ENCODE measurements at places on chromosomes 3 and 15.

- no peak for DNase-seq
Measured at GRCh38 chr15:99467853-99468464, 97.8 kb upstream of the MEF2A start.

- DNase-seq, result no peak
Measured at GRCh38 chr3:124600765-124601164, 129.5 kb upstream of the UMPS start.

GRCh38 chr3:186614266-186614596 is 1.4 kb downstream of the AHSG start:
- no peak for DNase-seq

- no peak for DNase-seq
Measured at GRCh38 chr3:50196253-50196801, 4.9 kb downstream of the GNAT1 start.

DNA sequence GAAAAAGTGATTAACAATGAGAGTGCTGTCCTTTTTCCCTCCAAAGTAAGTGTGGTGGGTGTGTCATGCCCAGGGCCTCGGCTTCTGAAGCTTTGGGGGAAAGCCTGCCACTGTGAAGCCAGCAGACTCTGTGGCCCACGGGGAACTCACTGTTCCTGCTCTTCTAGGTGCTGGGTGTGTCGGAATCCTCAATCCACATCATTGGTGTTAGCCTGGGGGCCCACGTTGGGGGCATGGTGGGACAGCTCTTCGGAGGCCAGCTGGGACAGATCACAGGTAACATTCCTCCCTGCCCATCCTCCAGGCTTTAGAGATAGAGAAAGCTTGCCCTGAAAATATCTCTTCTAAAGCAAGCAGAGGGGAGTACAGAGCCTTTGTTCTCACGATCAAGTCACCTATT is 11.6 kb downstream of the PLA1A start:
- DNase-seq, result no peak

DNA sequence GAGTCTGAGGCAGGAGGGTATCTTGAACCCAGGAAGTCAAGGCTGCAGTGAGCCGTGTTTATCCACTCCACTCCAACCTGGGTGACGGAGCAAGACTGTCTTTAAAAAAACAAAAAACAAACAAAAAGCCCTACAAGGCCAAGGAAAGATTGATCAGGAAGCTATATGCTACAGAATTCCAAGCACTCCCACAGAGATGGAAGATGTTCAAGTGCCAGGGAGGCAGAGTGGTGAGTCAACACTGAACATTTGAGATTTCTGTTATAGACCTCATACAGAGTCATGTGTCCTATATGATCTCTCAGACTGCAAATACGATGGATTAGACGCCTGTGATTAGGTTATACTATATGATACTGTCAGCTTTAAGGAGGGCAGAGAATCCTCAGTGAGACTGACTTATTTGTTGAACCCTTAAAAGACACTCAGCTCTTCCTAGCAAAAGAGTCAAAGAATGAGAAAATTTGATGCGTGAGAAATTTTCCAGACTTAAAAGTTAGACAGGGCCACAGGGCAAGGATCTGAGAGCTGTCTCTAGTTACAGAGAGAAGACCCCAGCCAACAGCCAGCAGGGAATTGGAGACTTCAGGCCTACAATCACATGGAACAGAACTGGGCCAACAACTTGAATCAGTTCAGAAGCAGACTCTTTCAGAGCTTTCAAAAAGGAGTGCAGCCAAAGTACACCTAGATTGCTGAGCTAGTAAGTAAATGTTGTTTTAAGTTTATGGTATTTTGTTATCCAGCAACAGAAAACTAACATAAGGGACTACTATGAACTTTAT is 107.6 kb downstream of the PIK3CB start:
- no peak for DNase-seq

- DNase-seq, result no peak
Measured at GRCh38 chr3:134409041-134409440, 34.8 kb upstream of the AMOTL2 start.

GRCh38 chr3:59386165-59386564 is 336.3 kb upstream of the CFAP20DC start:
- no peak for DNase-seq

GRCh38 chr3:144775551-144775950 is 803.9 kb downstream of the DIPK2A start:
- no peak for DNase-seq

- DNase-seq, result no peak
Measured at GRCh38 chr3:35528728-35529127, 110.6 kb upstream of the ARPP21 start.

DNA sequence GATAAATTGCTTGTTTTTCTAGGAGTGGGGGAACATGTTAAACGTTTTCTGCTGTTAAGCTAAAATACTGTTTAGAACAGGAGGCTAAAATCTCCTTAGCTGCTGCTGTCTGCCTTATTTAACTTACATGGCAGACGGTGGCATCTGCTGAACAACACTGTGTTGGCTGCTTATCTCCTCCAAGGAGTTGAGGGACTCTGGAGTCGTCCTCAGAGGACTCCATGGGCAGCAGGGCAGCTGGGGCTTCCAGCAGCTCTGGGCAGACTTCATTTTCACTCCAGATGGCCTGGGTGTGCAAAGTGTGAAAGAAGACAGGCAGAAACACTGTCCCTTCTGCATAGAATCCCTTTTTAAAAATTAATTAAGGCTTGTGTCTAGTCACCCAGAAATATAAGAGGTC is 52.9 kb upstream of the NUDT16 start:
- no peak for DNase-seq

GRCh38 chr3:16482770-16483531 is 30.5 kb downstream of the RFTN1 start:
- DNase-seq, result no peak

DNA sequence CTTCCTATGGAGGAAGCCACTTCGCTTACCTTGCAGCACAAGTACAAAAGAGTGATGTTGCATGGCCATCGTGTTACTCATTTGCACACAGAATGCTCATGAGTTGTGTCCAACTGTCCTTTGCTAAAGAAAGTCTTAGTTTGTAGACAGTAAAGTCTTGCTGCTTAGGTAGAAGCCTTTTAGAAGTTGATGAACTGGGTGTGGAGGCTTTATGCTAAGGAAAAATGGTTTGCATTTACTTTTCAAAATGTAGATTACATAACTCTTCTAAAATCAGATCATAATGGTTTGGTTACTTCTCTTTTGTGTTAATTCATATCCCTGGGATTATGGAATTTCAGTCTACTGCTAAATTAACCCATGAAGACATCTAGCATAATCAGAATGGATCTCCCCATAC is 84.5 kb upstream of the FLNB start:
- DNase-seq, result no peak

- no peak for DNase-seq
Measured at GRCh38 chr3:65523878-65524277, 514.8 kb downstream of the MAGI1 start.

DNA sequence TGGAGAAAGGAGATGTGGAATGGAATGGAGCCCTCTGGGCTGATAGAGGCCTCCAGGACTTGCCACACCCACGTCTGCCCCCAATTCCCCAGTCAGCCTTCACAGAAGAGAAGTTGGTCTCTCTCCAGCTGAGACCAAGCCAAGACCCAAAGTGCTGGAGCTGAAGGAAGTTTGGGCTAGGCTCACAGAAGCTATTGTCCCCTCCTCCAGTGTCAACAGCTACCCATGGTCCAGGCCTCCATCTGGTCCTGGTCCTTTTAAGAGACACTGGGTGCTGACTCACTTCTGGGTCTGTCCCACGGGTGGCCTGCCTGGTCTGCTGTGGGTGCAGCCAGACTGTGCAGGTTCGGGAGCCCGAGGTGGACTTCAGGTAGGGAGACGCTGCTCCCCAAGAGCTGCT is 179.8 kb downstream of the APBA2 start:
- DNase-seq, result no peak

GRCh38 chr3:17357035-17357710 is 385.3 kb downstream of the TBC1D5 start:
- DNase-seq, result no peak

GRCh38 chr3:99634881-99635280 is 3.5 kb upstream of the COL8A1 start:
- DNase-seq, result no peak

- no peak for DNase-seq
Measured at GRCh38 chr3:193853511-193854219, 260.7 kb downstream of the OPA1 start.

DNA sequence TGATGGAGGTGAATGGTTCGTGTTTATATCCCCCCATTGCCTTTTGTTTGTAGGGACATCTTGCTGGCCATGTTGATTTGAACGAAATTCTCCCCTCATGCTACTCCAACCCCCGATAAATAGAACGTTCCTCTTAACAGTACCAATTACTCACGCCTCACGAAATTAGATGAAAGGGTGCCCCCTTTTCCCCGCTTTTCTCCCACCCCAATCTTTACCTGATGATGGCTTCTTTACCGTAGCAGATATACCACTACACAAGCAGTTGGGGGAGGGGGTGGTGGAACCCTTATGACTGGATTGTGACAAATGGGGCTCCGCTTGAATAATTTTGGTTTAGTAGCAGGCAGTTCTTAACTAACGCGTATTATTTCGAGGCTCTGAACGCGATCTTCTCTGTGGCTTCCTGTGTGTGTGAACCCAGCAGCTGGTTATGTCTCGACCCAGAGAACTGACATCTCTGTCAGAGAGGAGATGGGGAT is 1.1 kb downstream of the PIAS1 start:
- DNase-seq, result peak; percentile 53

DNA sequence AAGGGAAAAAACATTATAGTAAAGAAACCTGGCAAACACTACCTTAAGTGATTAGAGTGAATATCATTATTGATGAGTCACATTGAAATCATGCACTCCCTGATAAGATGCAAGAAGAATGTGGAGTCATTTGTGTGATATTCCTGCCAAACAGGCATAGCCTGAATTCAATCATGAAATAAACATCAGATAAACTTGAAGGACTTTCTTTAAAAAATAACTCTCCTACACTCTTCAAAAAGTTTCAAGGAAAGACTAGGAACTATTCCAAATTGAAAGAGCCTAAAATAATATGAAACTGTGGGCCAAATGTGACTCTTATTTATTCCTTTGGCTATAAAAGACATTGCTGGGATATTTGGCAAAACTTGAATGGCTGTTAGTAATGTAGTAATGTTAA is 625.7 kb upstream of the LMCD1 start:
- no peak for DNase-seq

- no peak for DNase-seq
Measured at GRCh38 chr3:10440684-10441083, 64.7 kb downstream of the ATP2B2 start.

GRCh38 chr3:127768346-127769008 is 53.8 kb downstream of the MGLL start:
- peak; percentile 99 for DNase-seq

DNA sequence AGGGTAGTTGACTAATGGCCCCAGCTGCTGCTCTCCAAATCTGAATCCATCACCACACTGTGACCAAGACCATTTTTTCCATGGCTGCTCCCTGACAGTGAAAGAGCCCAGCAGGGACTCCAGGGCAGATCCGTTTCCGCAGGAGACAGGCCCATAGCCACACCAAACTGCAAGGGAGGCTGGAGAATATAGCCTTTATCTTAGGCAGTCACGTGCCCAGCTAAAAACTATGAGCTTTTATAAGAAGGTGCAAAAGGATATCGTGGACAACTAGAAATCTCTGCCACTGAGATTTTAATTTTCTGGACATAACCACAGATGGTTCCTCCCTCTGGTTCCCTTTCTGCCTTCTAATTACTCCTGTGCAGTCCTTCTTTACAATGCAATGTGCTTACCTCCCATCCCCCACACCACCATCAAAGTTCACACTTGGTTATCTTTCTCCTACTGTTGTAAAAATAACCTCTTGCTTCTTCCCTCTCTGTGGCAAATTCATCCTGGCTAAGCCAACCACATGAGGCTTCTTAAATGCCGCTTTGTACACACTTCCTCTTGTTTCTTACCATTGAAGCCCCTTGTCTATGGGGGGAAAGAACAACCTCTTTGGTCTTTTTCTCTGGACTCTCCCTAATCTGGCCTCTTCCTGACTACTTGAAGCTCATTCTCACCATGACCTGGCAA is 233.7 kb downstream of the SHQ1 start:
- no peak for DNase-seq

GRCh38 chr3:49720855-49721595 is 1.5 kb upstream of the AMIGO3 start:
- DNase-seq, result no peak

DNA sequence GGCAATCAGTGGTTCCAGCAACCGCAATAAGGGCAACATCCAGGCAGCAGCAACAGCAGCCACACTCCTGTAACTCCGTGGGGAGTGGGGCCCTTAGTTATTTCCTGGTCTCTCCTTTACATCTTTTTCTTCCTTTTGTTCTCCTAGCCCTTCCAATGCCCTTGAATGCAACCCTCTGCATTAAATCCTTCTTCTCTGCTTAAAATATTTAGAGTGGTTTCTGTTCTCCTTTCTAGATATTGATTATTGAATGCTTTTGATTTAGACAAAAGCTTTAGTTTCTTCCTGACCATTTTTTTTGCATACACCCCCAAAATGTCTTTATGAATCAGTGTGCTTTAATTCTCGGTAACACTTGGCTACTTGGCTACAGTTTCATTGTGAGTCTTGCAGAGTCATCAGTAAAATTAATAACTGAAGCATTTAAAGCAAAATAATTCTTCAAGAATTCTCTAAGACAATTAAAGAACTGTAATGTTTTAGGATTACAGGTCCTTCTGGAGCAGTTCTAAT is 586.1 kb downstream of the MECOM start:
- no peak for DNase-seq

DNA sequence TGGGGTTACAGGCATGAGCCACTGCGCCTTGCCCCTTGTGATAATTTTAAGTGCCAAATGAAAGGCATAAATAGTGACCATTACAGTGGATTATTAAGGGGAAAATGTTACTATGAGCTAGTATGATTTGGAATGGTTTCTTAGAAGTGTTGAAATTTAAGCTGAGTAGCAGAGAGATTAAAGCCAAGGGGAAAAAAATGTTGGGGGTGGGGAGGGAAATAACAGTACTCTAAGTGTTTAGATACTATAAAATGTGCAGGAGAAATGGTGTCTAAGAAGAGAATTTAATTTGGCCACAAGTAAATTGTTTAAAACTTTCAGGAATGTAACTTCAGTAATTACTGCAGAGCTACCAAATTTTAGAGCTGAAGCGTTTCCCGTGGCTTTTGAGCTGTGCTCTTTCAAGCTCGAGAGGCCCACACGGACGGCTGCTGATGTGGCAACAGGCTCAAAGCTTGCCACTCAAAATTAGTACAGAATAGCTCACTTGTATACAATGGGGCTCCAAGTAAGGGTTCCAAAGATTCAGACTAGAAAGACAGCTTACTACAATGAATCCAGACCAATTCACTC is 23.9 kb upstream of the SLC12A8 start:
- no peak for DNase-seq

Measured in HFFc6 (cell line).